Keratinocyte (primary cell): ENCODE measurements at places on chromosomes 12 and 14. TPM values are rescaled to one million over a fixed set of nuclear protein-coding genes. Genes with fewer than 3 reads are reported as not detected.

GRCh38 chr12:62714774-62715721 is 219.9 kb downstream of the PPM1H start:
- DNase-seq, result no peak

The ARL6IP4 gene
- 117 to 163 TPM (median 144 TPM) in 3 replicates for polyA plus RNA-seq

GRCh38 chr14:91918186-91918883 is 29.2 kb downstream of the FBLN5 start:
- no peak for DNase-seq

DNA sequence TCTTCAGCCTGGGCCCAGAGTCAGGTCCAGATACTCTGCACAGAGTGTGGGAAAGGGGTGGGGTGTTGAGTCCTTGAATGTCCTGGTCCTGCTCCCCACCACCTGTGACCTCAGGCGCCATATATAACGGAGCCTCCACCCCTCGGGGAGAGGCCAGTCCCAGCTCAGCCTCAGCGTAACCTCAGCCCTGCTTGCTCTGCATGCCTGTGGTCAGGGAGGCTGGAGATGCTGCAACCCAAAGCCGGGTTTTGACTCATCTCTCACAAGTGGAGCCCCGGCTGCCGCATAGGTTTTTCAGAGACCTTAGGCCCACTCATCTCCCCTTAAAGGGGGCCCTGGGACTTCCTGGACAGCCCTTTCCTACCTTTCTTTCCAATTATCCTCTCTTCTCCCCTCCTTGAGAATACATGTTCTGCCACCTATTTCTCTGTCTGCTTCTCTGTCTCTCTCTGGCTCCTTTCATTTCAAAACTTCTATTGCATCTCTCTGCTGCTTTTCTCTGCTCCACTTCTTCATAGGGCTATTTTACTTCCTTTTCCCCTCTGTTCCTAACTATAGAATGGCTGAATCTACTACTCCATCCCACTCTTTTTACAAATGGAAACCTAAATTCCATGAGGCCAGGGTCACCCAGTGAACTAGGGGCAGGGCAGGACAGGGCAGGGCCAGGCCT is 1.2 kb downstream of the ITGB7 start:
- DNase-seq, result no peak

- DNase-seq, result no peak
Observed at GRCh38 chr12:55684761-55685370, 22.8 kb downstream of the ITGA7 start.

DNA sequence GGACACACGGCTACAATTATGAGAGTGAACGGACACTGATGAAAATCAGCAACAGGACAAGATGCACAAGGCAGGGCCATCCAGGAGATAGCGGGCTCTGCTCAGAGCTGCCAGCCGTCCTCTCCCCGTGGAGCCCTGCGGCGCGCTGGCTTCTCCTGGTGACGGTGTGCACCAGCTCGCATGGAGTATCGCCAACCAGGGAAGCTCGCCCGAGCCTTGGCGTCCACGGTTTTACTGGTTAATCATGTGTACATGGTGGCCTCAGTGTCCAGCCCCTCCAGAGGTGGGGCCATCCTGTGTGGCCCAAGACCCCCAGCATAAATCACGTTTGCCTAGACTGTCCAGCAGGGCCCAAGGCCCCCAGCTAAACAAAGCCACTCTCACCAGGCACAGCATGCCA is 31.2 kb upstream of the DYNC1H1 start:
- DNase-seq, result no peak

GRCh38 chr14:66709291-66709690 is 201.3 kb downstream of the GPHN start:
- no peak for DNase-seq

- DNase-seq, result no peak
Observed at GRCh38 chr14:52695481-52696091, at the start of gene ERO1A. Gene ERO1A, minus strand, starts transcription at chr14:52695558. Its CDS starts 77 bp downstream, at chr14:52695481.

The FGD6 gene
- 40.4 to 54.2 TPM (median 50.8 TPM) in 3 replicates for polyA plus RNA-seq
